ENCODE measurements at places on chromosomes 1 and 21. TPM values are rescaled to one million over a fixed set of nuclear protein-coding genes. Genes with fewer than 3 reads are reported as not detected.
A peak's percentile ranks its signal among the peaks of the same experiment; 100 is the strongest.

GRCh38 chr1:67960766-67961165 lies 89.7 kb downstream of the DIRAS3 start:
- no peak overlapping the region for H3K4me3 ChIP-seq
- DNase-seq: no peak
- H3K36me3 ChIP-seq: no peaks in the 10 kb centered on the region

DNA sequence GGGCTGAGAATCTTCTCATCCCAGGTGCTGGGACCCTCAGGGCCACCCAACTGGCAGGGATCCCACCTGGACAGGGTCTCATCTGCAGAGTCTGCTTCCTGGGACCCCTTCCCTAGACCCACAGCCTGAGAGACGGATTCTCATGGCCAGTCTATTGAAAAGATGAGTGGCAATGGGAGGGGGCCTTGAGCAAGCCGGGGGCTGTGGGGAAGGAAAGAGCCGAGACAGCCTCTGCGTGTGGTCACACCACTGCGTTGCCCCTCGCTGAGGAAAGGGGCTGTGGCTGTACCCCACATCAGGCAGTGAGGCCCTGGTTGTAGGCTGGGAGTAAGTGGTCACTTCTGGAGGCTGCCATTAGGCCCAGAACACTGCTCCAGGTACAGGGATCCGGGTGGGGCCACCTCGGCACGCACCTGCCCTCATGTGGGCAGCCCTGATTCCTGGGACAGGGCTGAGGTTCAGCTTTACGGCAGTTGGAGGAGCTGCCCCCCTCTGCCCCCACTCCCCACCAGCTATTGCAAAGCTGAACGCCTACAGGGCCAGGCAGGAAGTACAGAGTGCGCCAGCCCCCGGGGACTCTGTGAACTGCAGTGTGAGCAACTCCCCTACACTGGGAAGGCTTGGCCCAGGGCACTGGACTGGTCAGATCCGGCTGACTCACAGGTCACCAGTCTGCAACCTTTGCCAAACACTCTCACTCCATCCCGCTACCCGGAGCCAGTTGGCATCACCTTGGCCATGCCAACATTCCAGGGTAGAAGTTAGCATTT lies 106.9 kb downstream of the RIPK4 start:
- H3K27ac ChIP-seq: no peak overlapping the region
- no peaks in the 10 kb centered on the region for H3K36me3 ChIP-seq
- H3K27me3 ChIP-seq: peaks cover 3% of the 10 kb centered on the region
- no peak for DNase-seq
- no peak overlapping the region for H3K4me3 ChIP-seq

GRCh38 chr1:56967900-56968832 lies 2.4 kb upstream of the C8B start:
- no peaks in the 10 kb centered on the region for H3K36me3 ChIP-seq
- peak; percentile 67 for DNase-seq
- no peaks in the 10 kb centered on the region for H3K27me3 ChIP-seq
- H3K4me3 ChIP-seq: no peak overlapping the region
- peaks cover 5% of the 10 kb centered on the region for H3K4me1 ChIP-seq
- H3K27ac ChIP-seq: no peak overlapping the region

- DNase-seq: no peak
- H3K4me3 ChIP-seq: no peak overlapping the region
- no peak overlapping the region for H3K27ac ChIP-seq
- peaks cover 1% of the 10 kb centered on the region for H3K4me1 ChIP-seq
- no peaks in the 10 kb centered on the region for H3K27me3 ChIP-seq
Observed at GRCh38 chr1:113676524-113676923, 82.8 kb downstream of the PHTF1 start.

DNA sequence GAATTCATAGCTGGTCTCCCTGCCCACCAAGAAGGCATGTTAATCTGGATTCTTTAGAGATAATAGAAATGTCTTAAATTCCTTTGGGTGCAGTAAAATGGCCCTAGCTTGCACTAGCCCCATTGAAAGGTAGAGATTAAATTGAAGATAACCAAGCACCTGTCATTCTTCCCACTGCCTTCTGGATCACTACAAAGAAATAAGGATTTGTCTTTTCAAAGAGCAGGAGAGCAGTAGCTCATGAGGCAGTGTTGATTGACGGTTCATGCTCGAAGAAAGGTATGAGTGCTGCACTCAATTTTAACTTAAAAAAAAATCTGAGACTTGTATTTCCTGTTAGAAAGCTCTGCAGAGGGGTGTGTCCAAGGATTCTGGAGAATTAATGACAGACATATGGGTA lies 74.9 kb upstream of the F3 start:
- DNase-seq: peak; percentile 19
- no peak overlapping the region for H3K4me3 ChIP-seq
- no peaks in the 10 kb centered on the region for H3K36me3 ChIP-seq
- no peak overlapping the region for H3K27ac ChIP-seq
- H3K27me3 ChIP-seq: no peaks in the 10 kb centered on the region

GRCh38 chr1:59292562-59292961 lies 4.3 kb upstream of the FGGY start:
- DNase-seq: peak; percentile 77
- no peaks in the 10 kb centered on the region for H3K27me3 ChIP-seq
- no peak overlapping the region for H3K4me3 ChIP-seq
- no peaks in the 10 kb centered on the region for H3K36me3 ChIP-seq

DNA sequence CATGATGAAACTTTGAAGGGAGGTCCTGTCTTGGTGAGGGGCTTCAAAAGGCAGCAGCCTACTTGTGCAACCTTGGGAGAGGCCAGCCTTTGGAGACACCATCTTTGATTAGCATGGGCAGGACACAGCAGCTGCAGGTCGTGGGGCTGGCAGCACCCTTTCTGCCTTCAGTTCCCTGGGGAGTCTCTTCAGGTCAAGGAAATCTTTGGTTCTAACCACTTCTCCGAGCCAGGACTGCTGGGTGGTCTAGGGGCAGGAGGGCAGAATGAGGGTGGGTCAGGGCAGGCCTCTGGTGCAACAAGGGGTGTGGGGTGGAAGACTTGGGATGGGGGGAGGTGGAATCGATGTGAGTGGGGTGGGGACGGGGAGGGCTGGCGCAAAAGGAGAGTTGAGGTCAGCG lies 269.7 kb downstream of the FOXD2 start:
- no peak overlapping the region for H3K4me3 ChIP-seq
- DNase-seq: no peak
- H3K27ac ChIP-seq: no peak overlapping the region
- H3K36me3 ChIP-seq: no peaks in the 10 kb centered on the region
- peaks cover 65% of the 10 kb centered on the region for H3K27me3 ChIP-seq
- H3K4me1 ChIP-seq: peaks cover 17% of the 10 kb centered on the region

- no peak overlapping the region for H3K4me3 ChIP-seq
- no peak overlapping the region for H3K27ac ChIP-seq
- H3K4me1 ChIP-seq: no peaks in the 10 kb centered on the region
- peaks cover 27% of the 10 kb centered on the region for H3K36me3 ChIP-seq
- no peak for DNase-seq
Observed at GRCh38 chr1:1542766-1543705, 2.6 kb upstream of the TMEM240 start.

DNA sequence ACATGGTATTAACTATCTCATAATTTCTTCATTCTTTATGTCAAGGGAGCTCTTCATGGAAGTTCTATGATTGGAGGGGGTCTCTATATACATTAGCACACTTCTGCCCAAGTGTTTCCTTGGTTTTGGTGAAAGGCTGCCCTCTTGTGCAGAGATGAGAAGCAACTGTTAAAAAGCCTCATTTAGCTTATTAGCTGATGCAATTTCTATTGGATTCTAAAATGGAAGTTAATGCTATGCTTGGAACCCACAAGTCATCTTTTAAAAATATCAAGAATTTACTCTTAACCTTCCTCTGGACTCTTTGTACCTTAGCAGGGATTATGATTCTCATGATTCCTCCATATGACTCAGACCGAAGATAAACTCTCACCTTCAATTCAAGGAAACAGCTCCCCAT lies 328.9 kb downstream of the PTBP2 start:
- H3K4me3 ChIP-seq: no peak overlapping the region
- DNase-seq: peak; percentile 91
- H3K4me1 ChIP-seq: peaks cover 37% of the 10 kb centered on the region
- no peaks in the 10 kb centered on the region for H3K36me3 ChIP-seq
- H3K27ac ChIP-seq: peak overlapping the region; percentile 49

GRCh38 chr1:17837233-17838030 lies 82.3 kb downstream of the ACTL8 start:
- no peak for DNase-seq
- no peak overlapping the region for H3K27ac ChIP-seq
- H3K4me1 ChIP-seq: no peaks in the 10 kb centered on the region
- H3K27me3 ChIP-seq: peaks cover 7% of the 10 kb centered on the region
- no peak overlapping the region for H3K4me3 ChIP-seq
- H3K36me3 ChIP-seq: no peaks in the 10 kb centered on the region

- no peak for DNase-seq
- no peak overlapping the region for H3K4me3 ChIP-seq
Observed at GRCh38 chr1:199132006-199132405, 493.2 kb downstream of the PTPRC start.

DNA sequence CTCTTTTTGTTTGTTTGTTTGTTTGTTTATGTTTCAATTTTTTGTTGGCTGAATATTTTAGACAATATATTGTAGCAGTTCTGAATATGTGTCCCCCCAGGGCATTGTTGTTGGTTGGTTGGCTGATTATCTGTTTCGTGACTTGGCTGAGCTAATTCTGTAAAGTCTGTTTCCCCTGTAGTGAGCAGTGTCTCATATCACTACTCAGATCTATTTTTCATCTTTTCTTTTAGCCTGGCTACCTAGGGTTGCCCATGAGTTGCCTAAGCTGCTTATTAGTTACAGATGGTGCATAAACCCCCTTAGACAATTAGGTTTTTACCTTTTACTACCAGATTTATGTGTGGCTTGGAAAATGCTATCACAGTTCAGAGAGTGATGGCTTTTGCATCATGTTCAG lies 32.3 kb downstream of the CFAP57 start:
- H3K27me3 ChIP-seq: no peaks in the 10 kb centered on the region
- no peak overlapping the region for H3K27ac ChIP-seq
- H3K36me3 ChIP-seq: no peaks in the 10 kb centered on the region
- H3K4me3 ChIP-seq: no peak overlapping the region
- no peak for DNase-seq

DNA sequence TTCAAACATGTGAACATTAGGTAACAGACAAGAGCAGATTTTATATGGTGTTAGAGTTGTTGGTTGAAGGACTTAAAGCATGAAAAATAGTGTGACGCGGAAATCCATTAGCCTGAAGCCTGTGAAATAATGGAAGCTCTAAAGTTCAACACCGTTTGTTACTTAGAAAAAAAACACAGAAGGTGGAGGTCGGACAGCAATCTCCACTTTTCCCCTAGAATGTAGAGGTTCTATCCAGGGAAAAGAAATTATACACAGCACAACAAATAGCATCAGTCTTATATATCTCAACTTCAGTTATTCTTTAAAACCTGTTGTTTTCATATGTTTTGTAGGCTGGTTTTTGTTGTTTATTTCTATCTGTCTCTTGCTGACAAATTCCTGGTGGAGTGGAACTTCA lies 1.9 kb downstream of the RCAN3 start:
- H3K27ac ChIP-seq: no peak overlapping the region
- H3K4me3 ChIP-seq: no peak overlapping the region
- no peaks in the 10 kb centered on the region for H3K36me3 ChIP-seq

DNA sequence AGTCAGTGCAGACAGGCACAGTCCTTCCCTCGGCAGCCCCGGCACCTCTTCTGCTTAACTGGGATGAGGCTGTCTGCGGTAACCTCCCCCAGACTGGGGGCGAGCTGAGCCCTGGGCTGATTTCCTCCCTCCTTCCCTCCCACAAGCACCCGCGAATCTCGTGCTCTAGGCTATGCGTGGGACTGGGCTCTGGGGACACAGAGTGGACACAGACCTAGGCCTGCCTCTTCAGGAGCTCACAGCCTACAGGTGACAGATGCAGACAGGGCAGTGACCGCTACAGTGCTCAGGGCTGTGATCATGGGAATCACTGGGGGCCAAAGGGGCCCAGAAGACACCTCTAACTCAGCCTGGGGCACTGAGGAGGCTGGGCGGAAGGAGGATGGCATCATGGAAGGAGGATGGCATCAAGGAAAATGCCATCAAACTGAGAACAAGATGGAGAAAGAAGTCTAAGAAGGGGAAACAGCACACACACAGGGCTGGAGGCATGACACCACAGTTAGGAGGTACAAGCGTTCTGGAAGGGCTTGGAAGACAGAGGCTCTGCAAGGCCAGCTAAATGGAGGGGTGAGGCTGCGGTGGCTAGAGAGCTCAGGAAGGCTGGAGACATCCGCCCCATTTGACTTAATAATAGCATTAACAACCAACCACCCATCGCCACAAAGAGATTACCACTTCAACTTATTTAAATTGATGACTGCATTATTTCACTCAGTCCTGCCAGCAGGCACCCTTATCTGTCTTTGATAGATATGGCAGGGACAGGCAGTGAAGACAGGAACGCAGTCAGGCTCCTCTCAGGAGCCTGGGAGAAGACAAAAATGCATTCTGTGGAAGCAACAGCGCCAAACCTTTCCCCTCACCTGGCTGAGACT lies 4.2 kb downstream of the TTC39A start:
- no peak overlapping the region for H3K27ac ChIP-seq
- no peaks in the 10 kb centered on the region for H3K36me3 ChIP-seq
- H3K4me3 ChIP-seq: no peak overlapping the region
- H3K27me3 ChIP-seq: no peaks in the 10 kb centered on the region
- peaks cover 10% of the 10 kb centered on the region for H3K4me1 ChIP-seq
- DNase-seq: no peak

GRCh38 chr1:43329995-43330751 lies 7.4 kb upstream of the MPL start:
- peak; percentile 84 for DNase-seq
- no peaks in the 10 kb centered on the region for H3K36me3 ChIP-seq
- peak overlapping the region; percentile 44 for H3K27ac ChIP-seq
- H3K4me3 ChIP-seq: no peak overlapping the region
- no peaks in the 10 kb centered on the region for H3K27me3 ChIP-seq

Gene FLG2
- total RNA-seq: not detected

Gene CD5L
- total RNA-seq: not detected

Gene C21orf58
- 41.2 TPM for total RNA-seq

Gene RORC
- not detected for total RNA-seq

Gene FCGR2B
- total RNA-seq: not detected

Gene KRTAP12-3
- total RNA-seq: not detected

Gene KRTAP13-2
- total RNA-seq: not detected

Gene OR2T2
- not detected for total RNA-seq

Gene SH2D5
- total RNA-seq: 1.1 TPM

Gene CELA3A
- not detected for total RNA-seq

Gene CA6
- total RNA-seq: not detected
